Activated CD4-positive, alpha-beta T cell treated with anti-CD3 and anti-CD28 coated beads, Interleukin-2, Interleukin-4, amounts not matched to agents 100 ng/mL and 50 ng/mL, durations not matched to agents 16 hours and 8 hours (primary cell): ENCODE measurements at places on chromosomes 13 and 19.

DNA sequence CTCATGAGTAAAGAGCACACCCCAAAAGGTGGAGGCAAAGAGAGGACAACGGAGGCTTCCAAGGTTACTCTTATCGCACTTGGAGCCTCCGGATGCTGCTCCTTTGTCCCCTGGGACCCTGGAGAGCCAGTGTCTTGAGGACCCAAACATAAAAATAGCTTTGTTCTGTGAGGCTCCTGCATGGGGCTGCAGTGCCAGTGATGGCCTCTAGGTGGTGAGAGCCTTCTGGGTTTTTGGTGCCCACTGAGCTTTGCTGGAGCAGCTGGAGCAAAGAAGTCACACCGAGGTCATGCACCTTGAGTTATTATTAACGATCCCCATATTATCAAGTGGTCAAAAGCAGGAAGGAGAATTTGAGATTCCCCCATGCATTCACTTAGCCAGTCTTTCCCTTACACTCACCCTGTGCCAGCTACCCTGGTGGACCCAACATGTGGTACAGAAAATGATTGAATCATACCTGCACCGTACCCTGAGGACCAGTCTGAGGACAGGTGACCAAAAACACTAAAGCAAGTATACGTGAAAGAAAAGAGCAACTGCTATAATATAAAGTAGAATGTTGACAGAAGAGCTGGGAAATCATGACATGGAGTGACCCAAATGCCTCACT, 41.5 kb downstream of the ZNF682 start:
- DNase-seq: peak; percentile 11

- DNase-seq: no peak
Observed at GRCh38 chr13:45133396-45134118, 13.2 kb downstream of the GTF2F2 start.

DNA sequence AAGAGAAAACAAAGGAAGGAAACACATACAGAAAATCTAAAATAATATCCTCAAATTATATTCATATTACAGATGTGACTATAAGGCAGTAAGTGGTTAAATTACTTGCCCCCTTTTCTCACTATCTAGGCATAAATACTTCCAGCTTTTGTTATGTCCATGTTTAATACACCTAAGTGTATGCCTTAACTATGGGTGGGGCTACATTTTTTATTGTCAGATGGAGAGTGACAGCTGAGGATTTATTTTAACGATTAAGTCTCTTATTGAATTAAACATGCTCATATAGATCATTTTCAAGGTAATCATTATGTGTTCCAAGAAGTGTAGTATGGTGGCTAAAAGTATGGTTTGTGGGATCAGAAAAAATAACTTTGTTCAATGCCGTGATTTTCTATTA, 909.3 kb downstream of the GPC5 start:
- DNase-seq: no peak

DNA sequence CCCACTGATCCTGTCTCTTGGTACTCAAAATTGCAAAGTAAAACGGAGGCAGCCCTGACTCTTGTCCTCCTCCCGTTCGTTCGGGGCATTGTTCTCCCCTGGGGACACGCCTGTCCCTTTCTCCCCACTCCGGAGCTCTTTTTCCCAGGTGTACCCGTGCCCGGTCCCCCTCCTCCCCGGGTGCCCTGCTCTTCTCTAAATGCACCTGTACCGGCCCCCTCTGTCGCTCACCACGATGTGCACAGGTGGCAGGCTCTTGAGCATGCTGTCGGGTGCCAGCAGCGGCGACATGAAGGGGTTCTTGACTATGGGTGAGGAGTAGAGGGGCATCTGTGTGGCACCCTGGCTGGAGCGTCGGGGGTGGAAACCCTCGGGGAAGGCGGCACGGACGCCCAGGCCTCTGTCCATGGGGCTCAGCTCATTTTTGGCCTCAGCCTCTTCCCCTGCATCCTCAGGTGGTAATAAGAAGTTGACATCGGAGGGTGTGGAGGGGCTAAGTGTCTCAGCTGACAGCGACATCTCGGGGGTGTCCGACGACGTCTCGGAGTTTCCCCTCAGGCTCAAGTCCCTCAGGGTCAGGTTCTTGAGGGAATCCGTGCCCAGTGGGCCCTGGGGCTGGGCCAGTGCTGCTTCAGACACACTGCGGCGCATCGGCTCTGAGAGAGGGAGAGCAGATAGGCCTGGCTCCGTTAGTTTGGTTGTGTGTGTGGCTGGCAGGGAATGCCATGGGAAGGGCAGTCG, 12.4 kb upstream of the CNFN start:
- no peak for DNase-seq

DNA sequence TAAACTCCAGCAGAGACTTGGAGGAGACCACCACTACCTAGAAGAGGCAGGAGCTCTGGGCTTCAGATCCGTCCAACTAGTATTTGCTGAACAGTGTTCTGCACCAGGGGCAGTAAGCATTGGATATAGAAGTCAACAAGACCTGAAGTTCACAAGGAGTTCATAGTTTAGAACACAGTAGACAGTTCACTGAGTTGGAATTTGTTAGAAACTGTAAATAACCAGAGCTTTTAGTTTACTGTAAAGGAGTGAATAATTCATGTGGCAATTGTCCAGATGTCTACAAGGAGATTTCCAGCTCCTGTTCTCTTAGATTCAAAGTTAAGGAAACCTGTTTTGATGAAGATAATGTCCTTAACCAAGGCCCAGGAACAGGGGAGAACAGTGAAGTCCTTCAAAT, 128.9 kb downstream of the COG6 start:
- no peak for DNase-seq

GRCh38 chr13:50518131-50518530, 325.4 kb downstream of the DLEU7 start:
- no peak for DNase-seq

DNA sequence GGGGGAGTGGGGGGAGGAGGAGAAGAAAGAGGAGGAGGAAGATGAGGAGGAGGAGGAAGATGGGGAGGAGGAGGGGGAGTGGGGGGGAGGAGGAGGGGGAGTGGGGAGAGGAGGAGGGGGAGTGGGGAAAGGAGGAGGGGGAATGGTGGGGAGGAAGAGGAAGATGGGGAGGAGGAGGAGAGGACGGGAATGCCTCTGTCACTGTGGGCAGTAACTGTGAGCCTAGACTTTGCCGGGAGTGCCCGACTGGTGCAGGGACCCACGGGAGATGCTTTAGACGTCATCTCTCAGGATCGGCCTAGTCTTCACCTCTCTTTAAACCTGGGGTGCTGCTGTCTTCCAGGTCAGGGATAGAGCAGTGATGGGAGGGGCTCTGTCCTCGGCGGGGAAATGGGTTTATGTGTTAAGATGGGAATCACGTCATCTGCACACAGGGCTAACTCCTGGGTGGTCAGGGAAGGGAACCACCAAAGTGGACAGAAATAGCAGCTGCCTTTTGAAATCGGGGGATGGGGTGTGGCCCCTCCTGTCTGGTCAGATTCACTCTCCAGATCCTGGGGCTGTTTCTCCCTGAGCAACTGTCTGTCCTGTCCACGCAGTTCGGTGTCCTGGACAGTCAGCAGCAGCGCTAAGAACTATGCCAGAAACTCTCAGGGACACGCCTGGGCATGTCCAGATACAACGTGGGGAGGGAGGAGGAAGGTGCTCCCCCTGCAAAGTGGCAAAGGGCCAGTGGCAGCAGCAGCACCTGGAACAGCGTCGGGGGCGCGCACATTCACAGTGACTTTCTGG, 26.9 kb downstream of the GAS6 start:
- no peak for DNase-seq

GRCh38 chr19:48768994-48769713, 13.8 kb downstream of the FGF21 start:
- no peak for DNase-seq

DNA sequence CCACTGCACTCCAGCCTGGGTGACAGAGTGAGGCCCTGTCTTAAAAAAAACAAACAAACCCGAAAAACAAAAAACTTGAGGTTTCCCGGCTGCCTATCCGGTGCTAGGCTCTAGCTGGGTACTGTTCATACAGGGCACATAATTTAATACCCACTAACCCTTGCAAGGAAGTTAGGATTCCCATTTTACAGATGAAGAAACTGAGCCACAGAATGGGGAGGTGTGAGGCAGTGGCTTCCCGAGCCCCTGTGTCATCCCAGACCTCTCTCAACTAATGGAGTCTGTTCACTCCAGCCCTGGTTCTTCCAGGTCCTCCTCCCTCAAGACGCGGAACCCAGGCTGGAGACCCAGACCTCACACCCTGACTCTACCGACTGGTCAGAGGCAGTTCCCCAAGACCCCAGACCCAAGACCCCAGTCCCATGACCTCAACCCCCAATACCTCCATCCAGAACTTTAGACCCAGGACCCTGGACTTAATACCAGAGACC, 576 bp downstream of the APBA3 start:
- DNase-seq: peak; percentile 6

DNA sequence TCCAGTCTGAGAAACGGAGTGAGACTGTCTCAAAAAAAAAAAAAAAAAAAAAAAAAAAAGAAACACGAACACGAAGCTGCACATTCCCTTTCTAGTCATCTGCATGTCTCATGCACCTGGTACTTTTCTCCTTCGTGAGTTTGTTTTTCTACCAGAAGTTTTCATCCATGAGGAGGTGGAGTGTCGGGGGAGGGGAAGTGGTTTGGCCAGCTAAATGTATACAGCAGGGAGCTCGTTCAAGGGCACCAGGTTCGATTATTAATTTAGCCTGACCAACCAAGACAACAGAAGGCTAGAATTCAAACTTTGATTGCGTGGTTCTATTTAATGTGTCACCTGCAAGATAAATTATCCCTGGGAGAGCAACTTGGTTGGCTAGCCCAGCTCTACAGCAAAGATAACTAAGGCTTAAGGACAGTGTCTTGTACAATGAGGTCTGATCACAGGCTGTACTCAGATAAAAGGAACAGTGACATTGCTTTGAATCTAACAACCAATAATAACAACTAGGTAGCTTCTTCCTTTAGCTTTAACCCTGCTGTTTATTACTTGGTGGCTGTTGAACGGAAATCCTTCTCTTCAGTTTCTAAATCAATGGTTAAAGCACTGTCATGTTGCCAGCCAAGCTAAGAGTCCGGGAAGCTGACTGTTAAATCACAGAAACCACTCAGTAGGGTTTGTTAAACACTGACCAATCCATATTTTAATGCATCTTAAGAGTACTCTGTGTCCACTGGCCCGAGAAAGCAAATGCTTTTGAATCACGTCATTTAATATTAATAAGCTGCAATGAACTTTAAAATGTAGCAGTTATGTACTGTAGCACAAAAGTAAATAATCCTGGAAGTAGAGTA, 98.4 kb upstream of the STARD13 start:
- DNase-seq: no peak

GRCh38 chr13:64553411-64554129, 2676.6 kb downstream of the PCDH9 start:
- DNase-seq: no peak

DNA sequence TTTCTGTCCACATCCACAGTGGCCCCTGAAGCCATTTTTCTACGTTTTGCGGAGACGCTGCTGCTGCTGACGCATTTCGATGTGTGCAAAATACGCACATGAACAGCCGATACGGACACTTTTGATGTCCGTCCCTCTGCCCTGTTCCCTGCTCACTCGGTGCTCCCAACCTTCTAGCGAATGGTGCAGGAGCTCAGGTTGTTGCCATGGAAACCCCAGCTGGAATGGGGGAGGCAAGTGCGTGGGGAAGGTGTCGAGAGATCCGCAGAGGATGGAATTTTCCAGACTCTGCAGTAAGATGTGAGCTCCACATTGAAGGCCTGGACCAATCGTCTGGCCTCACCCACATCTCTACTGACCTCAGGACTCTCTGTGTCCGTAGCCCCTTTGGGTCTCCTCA, 109.2 kb upstream of the USP29 start:
- no peak for DNase-seq

DNA sequence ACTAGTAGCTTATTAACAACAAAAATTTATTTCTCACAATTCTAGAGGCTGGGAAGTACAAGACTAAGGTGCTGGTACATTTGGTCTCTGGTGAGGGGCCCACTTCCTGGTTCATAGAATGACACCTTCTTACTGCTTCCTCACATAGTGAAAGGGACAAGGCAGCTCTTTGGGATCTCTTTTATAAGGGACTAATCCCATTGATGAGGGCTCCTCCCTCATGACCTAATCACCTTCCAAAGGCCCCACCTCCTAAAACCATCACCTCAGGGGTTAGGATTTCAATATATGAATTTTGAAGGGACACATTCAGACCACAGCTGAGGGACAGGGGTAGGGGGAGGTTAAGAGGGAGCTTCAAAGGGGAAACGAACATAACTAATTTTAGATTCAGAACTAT, 20.3 kb downstream of the SPART start:
- no peak for DNase-seq

DNA sequence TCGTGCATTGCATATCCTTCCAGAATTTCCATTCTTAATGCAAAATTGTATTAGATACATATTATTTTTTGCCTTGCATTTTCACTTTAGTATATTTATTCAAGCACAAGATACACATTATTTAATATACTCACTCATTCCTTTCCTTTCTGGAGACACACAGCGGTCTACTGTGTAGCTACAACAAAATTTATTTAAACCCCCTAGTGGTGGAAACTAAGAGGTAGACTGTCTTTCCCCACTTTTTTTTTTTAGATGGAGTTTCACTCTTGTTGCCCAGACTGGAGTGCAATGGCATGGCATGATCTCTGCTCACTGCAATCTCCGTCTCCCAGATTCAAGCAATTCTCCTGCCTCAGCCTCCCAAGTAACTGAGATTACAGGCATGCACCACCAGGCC, 2040.3 kb upstream of the PCDH20 start:
- DNase-seq: no peak

- peak; percentile 16 for DNase-seq
Observed at GRCh38 chr19:57280962-57281400, 696 bp downstream of the ZNF460 start.

GRCh38 chr19:4224470-4224869, 4.9 kb upstream of the EBI3 start:
- no peak for DNase-seq

- DNase-seq: no peak
Observed at GRCh38 chr19:41638641-41639081, 11.8 kb upstream of the CEACAM4 start.

DNA sequence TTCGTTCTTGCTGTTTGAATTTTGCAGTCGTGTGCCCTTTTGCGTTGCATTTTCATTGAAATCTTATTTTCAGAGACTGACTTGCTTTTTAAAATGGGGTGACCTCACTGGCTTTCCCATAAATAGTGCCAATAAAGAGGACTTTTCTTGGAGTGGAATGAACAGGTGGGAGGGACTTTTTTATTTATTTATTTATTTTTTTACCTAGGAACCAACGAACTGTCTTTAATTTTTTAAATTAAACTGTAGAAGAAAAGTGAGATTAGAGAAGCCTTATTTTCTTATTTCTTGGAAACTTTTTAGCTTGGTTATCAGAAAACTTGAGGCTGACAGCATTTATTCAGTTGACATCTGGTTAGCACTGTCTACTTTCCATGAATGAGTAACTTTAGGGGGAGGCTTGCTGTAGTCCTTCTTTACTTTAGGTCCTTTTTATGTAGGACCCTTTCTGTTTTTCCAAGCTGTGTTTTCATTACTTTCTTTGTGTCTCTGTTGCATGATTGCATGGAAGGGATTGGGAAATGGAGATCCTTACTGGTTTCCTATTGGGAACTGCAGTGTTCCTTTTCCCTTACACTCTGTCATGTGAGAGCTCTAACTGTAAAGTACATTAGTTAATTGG, 1.7 kb downstream of the SLAIN1 start:
- no peak for DNase-seq
